ENCODE measurements at places on chromosomes 4 and X.

- no peak for DNase-seq
Measured at GRCh38 chrX:10079231-10079630, 77.5 kb upstream of the CLCN4 start.

- peak; percentile 33 for DNase-seq
Measured at GRCh38 chr4:22987870-22988269, 295.1 kb downstream of the GBA3 start.

DNA sequence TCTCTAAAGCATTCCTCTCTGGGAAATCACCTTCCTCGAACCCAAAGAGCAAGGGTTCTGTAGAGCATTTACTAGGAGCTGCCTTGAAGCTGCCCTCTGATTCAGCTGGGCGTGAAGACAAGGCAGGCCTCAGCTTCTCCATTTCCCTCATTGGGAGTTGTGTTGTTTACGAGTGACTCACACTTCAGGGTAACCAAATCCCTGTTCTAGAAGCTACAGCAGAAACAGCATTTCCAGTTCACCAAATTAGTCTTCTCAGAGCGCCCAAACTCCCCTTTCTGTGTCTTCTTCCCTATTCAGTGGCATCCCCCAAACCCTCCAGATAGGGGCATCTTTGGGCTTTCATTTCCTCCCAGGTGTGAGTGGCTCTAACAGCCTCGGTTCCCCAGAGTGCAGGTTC, 863 bp upstream of the XPNPEP2 start:
- DNase-seq, result peak; percentile 80

GRCh38 chrX:67384403-67384802, 159.4 kb upstream of the AR start:
- DNase-seq, result no peak

GRCh38 chrX:38006291-38006690, at the start of gene SYTL5:
SYTL5 (plus strand) TSS chrX:38006553; CDS start chrX:38033890, 27,337 bp downstream.
- DNase-seq, result no peak

DNA sequence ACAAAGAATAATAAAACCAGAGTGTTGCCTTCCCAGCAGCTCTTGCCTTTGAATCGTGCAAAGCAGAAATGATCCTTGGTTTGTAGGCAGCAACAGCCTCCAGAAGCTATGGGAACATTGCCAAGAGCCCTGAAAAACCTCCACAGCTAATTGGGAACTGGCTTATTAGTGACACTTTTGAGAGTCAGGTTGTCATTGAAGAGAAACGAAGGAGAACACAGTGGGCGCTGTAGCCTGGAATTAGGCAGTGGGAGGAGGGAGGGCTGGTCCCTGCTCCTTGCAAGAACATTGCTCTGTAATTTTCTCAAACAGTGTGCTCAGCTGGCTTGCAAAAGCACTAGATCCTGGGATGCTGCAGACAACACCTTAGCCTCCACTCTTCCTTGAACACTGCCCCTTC, 331.5 kb upstream of the EMCN start:
- no peak for DNase-seq

- no peak for DNase-seq
Measured at GRCh38 chr4:185740471-185740873, 71.5 kb downstream of the SORBS2 start.

- peak; percentile 91 for DNase-seq
Measured at GRCh38 chr4:74056858-74057562, 18.5 kb upstream of the CXCL3 start.

Data from fibroblast of mammary gland (primary cell).